ENCODE measurements at places on chromosomes 3 and 15. TPM values are rescaled to one million over a fixed set of nuclear protein-coding genes. Genes with fewer than 3 reads are reported as not detected.

C2CD4A gene
- not detected for total RNA-seq

NPAP1 gene
- total RNA-seq = not detected

ZMYND10 gene
- total RNA-seq = not detected

SUCNR1 gene
- total RNA-seq = 0.05 TPM

ACAN gene
- not detected for total RNA-seq

ADGRG7 gene
- total RNA-seq = not detected

KBTBD13 gene
- total RNA-seq = not detected

FMN1 gene
- total RNA-seq = 2.3 TPM

ACSBG1 gene
- not detected for total RNA-seq

UROC1 gene
- total RNA-seq = not detected

ARHGEF26 gene
- total RNA-seq = 12.0 TPM

ANKUB1 gene
- 0.31 TPM for total RNA-seq

MUC4 gene
- not detected for total RNA-seq

TNNC1 gene
- total RNA-seq = 32.1 TPM

CACNA2D2 gene
- total RNA-seq = not detected

MYH15 gene
- total RNA-seq = 0.05 TPM

TAGLN3 gene
- not detected for total RNA-seq

PYGO1 gene
- 9.9 TPM for total RNA-seq

CPNE9 gene
- not detected for total RNA-seq

DAG1 gene
- total RNA-seq = 69.5 TPM

MRPS11 gene
- 65.3 TPM for total RNA-seq

SLC38A3 gene
- total RNA-seq = not detected

CSPG5 gene
- total RNA-seq = not detected

KNG1 gene
- not detected for total RNA-seq

CTSH gene
- total RNA-seq = 0.92 TPM

RRP9 gene
- total RNA-seq = 41.0 TPM

CPN2 gene
- not detected for total RNA-seq

CMTM8 gene
- total RNA-seq = not detected

TMEM108 gene
- not detected for total RNA-seq

GPR176 gene
- total RNA-seq = 69.5 TPM

SETD5 gene
- 49.3 TPM for total RNA-seq
